ENCODE measurements at places on chromosomes 5 and 9. TPM values are rescaled to one million over a fixed set of nuclear protein-coding genes. Genes with fewer than 3 reads are reported as not detected.

Gene CYLC2
- not detected for total RNA-seq

Gene GRIA1
- not detected for total RNA-seq

Gene TTC23L
- total RNA-seq = 0.10 TPM

Gene NR4A3
- 18.5 TPM for total RNA-seq

Gene ALDH1A1
- 5.8 TPM for total RNA-seq

Gene BTNL9
- 0.21 TPM for total RNA-seq

Gene PURA
- 6.5 TPM for total RNA-seq

Gene ENTREP1
- not detected for total RNA-seq

Gene SHOC1
- under 0.01 TPM for total RNA-seq

Gene MARVELD2
- total RNA-seq = 0.10 TPM

Gene ANGPTL2
- 0.10 TPM for total RNA-seq

Gene AMBP
- not detected for total RNA-seq

Gene TMEM161B
- 24.8 TPM for total RNA-seq

Gene RNF208
- total RNA-seq = 0.31 TPM

Gene FLT4
- total RNA-seq = 1.3 TPM

Gene STPG3
- total RNA-seq = not detected

Gene ADGRD2
- 0.10 TPM for total RNA-seq

Gene SLC25A2
- 0.73 TPM for total RNA-seq

Gene C5orf24
- 38.1 TPM for total RNA-seq

Gene PHYHD1
- 0.73 TPM for total RNA-seq

Gene CDC20B
- not detected for total RNA-seq

Gene ADAMTS19
- not detected for total RNA-seq

Gene GRXCR2
- total RNA-seq = not detected

Gene SOX30
- total RNA-seq = not detected

Gene GM2A
- 38.9 TPM for total RNA-seq

Gene SLC6A3
- total RNA-seq = not detected

Gene CATSPER3
- 0.10 TPM for total RNA-seq
